Activated T-helper 17 cell treated with anti-CD3 and anti-CD28 coated beads, Interleukin-2, amount 50 U/mL, for 72 hours (primary cell): ENCODE measurements at places on chromosomes 2 and 18.

DNA sequence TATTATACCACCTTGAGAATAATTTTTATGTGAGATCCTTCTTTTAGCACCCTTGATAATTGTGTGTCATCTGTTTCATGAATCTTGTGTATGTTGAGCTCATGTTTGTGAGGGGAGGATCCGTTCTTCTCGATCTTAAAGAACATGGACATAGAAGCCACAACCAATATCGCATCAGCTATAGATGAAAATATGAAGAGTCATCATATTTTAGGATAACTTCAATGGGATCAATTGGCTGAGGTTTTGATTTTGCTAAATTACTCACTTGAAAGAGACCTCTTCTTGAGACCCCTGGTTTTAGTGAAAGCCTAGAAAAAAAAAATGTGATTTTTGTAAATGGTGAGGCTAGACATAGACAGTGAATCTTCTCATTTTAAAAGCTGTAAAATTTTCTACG, 385.3 kb upstream of the NRP2 start:
- no peaks in the 10 kb centered on the region for H3K36me3 ChIP-seq
- no peak overlapping the region for H3K27ac ChIP-seq
- H3K4me1 ChIP-seq = no peaks in the 10 kb centered on the region
- no peak for ATAC-seq
- H3K27me3 ChIP-seq = no peaks in the 10 kb centered on the region

DNA sequence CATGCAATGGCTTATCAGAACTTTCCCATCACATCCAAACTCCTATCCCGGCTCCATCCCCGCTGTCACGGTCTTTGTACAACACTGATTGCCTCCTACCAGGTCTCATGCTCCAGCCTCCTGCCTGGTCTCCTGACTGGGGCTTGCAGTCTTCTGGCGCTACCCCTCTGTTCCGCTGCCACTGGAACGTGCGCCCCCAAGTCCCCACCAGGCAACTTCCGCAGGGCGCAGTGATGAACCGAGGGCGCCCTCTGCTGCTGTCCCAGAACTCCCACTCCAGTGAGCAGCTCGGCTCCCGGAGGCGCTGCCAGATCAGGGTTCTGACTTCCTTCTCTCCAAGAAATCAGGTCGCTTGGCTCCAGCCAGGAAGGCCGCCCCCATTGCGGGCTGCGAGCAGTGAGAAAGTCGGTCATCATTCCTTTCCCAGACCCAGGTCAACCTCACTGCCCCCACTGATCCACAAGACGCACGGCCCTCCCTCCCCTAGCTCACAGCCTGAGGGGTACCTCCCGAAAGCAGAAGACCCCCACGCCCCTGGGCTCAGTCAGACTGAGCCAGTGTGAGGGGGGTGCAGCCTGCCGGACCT, 43.9 kb upstream of the RAB11FIP5 start:
- H3K4me3 ChIP-seq = no peak overlapping the region
- H3K27ac ChIP-seq = no peak overlapping the region
- peak; percentile 70 for ATAC-seq
- H3K4me1 ChIP-seq = no peaks in the 10 kb centered on the region
- no peaks in the 10 kb centered on the region for H3K36me3 ChIP-seq

DNA sequence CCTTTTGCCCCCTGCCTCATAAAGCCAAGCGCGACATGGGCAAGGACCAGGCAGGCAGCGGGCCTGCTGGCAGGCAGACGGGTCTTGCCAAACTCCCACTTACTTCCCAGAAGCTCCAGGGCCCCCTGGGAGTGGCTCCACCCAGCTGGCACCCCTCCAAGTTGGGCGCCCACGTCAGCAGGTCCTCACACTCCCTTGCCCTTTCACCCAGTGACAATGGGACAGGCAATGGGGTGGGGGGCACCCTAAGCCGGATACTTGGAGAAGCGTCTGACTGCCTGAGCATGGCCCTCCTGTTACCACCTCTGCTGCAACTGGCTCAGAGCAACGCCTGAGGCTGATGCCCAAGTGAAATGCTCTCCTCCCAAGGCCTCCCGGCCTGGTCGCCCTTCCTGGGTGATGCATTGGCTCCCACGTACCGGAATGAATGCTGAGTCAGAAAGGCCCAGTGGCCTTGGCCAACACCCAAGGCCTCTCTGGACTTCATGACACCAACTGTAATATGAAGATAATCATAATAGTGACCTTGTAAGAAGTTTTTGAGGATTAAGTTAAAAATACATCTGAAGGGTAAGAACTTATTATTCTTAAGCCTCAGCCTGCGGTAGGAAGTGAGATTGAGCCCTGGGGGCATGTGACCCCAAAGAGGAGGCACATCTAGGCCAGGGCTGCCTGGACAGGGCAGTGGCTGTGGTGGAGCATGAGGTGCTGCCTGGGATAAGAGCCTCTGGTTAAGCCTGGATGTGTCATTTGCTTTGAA, 31.6 kb downstream of the KCNK3 start:
- H3K4me1 ChIP-seq = no peaks in the 10 kb centered on the region
- H3K27me3 ChIP-seq = peaks cover 3% of the 10 kb centered on the region
- H3K4me3 ChIP-seq = no peak overlapping the region
- no peak for ATAC-seq
- no peak overlapping the region for H3K27ac ChIP-seq

DNA sequence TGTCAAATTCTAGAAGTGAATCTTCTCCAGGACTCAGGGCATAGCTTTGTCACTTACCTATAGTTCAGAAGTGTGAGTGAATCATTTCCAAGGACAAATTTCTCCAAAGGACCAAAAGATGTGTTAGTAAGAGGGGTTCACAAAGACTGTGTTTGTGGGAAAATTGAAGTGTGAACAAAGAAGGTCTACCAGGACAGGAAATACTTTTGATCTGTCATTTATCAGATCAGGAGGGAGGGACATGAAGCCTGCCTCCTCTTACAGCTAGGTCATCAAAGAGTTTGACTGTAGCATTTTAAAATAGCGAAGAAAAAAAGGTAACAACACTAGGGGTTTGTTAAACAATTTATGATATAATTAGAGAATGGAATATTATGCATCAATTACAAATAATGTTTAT, 2.0 kb upstream of the CD28 start:
- ATAC-seq = peak; percentile 10
- peak overlapping the region; percentile 97 for H3K4me3 ChIP-seq
- peaks cover 46% of the 10 kb centered on the region for H3K36me3 ChIP-seq
- H3K27ac ChIP-seq = peak overlapping the region; percentile 100

GRCh38 chr2:9144046-9144445, 62.6 kb upstream of the ASAP2 start:
- peaks cover 24% of the 10 kb centered on the region for H3K27me3 ChIP-seq
- no peak overlapping the region for H3K4me3 ChIP-seq
- H3K36me3 ChIP-seq = no peaks in the 10 kb centered on the region
- H3K27ac ChIP-seq = no peak overlapping the region
- ATAC-seq = no peak

- no peaks in the 10 kb centered on the region for H3K36me3 ChIP-seq
- no peak overlapping the region for H3K27ac ChIP-seq
Observed at GRCh38 chr2:30511122-30512083, 64.4 kb downstream of the LCLAT1 start.

DNA sequence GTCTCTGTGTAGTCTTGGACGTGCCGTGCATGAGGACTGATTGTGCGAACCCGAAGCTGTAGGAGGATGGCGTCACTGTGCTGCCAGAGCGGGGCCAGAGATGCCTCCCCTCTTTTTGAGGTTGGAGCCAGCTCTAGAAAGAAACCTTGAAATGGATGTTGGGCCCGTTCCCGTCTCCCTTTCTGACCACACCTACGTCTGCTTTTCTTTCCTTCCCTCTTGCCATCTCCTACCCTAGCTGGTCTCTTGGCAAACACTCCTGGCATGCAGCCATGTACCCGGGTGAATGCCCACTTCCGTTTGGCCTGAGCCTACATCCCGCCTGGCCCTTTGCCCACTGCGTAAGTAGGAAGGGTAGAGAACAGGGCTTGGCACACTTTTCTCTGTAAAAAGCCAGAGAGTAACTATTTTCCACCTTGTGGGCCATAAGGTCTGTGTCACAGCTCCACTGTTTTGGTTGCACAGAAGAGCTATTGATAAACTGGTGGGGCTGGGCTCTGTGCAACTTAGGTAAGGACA, 37.4 kb downstream of the SH3BP4 start:
- no peaks in the 10 kb centered on the region for H3K36me3 ChIP-seq
- H3K4me3 ChIP-seq = no peak overlapping the region
- no peak for ATAC-seq

DNA sequence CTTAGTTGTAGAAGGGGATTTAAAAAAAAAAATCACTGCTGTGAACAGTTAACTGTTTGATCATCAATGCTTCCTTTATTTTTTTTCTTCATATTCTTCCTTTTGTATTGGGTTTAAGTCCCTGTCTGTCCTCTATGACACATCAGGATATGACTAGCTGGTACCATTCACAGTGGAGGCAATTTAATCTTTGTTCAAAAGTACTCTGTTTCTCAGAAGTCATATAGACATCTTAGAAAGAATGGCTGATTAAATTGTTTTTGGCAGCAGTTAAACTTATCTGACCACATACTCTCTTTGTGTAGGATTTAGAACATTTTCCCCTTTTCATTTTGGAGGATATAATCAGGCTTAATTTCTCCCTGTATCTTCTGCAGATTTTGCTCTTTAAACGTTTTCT, 807.8 kb upstream of the CDH2 start:
- H3K27me3 ChIP-seq = no peaks in the 10 kb centered on the region
- no peaks in the 10 kb centered on the region for H3K4me1 ChIP-seq
- H3K27ac ChIP-seq = no peak overlapping the region
- no peak for ATAC-seq

DNA sequence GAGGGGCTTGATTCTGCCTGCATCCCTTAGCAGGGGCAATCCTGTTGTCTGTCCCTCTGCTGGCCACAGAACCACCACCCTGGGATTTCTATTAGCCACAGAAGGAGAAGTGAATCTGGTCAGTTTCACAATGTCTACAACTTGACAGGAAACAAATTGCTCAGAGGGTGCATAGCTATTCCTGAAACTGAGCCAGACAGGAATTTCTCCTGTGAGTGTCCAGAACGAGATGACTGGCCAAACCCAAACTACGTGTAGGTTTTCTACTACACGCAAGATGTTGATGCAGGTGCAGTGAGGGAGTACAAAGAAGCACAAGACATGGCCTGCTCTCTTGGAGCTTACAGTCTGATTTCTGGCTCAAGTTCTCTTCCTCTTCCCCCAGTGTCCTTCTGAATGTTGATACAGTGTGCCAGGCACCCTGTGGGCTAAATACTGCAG, 201.9 kb downstream of the CLIP4 start:
- H3K27ac ChIP-seq = no peak overlapping the region
- H3K36me3 ChIP-seq = no peaks in the 10 kb centered on the region
- H3K4me1 ChIP-seq = peaks cover 15% of the 10 kb centered on the region

DNA sequence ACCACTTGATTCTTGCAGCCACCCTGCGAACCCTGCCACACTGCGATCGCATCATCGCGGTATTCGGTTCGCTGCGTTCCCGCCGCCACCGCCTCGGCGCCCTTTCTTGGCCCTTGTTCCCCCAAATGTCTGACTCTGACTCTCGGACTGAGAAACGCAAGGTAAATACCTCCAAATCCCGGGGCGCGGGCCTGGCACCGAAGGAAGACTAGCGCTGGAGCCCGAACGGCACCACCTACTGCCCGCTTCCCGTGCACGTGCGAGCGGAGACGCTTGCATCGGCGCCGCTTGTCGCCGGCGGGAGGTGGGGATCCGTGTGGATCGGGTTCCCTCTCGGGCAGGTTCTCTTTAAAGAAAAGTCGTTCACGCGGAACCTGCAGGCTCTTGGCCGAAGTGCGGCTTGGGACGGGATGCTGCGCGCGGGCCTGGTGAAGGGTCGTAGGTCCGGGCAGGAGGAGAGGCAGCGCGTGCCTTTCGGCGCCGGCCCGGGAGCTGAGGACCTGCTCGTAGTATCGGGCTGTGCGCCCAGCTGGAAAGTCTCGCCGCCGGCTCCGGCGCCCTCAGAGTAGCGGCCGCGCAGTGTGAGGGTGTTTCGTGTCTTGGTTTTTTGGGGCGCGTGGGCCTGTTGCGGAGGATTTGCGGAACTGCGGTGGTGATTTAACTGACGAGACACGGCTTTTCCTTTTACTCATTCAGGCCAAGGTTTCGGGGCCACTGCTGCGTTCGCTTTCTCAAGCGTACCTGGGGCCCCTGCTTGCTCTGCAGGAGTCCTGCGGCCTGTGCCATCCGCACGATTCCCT, 514 bp downstream of the BCL2L11 start:
- H3K4me3 ChIP-seq = peak overlapping the region; percentile 91
- H3K4me1 ChIP-seq = peaks cover 28% of the 10 kb centered on the region
- H3K27ac ChIP-seq = peak overlapping the region; percentile 88

GRCh38 chr18:68623342-68623741, 91.6 kb downstream of the TMX3 start:
- no peaks in the 10 kb centered on the region for H3K4me1 ChIP-seq
- H3K4me3 ChIP-seq = no peak overlapping the region
- no peak overlapping the region for H3K27ac ChIP-seq
- no peak for ATAC-seq
- no peaks in the 10 kb centered on the region for H3K27me3 ChIP-seq

DNA sequence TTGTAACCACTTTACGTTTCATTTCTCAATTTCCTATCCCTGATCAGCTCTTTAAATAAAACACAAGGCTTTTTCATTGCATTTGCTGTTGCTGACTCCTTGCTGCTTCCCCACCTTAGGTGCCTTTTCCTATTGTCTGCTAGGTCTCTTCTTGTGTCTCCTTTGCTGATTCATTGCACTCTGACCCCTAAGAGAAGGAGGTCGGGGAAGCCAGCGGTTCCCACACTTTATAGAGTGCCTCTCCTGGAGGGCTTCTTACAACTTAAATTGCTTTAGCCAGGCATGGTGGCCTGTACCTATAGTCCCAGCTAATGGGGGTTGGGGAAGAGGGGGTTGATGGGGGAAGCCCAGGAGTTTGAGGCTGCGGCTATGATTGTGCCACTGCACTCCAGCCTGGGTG, 495.0 kb downstream of the DLGAP1 start:
- H3K27me3 ChIP-seq = peaks cover 6% of the 10 kb centered on the region
- H3K4me3 ChIP-seq = no peak overlapping the region
- H3K27ac ChIP-seq = no peak overlapping the region
- ATAC-seq = no peak
- H3K36me3 ChIP-seq = no peaks in the 10 kb centered on the region

DNA sequence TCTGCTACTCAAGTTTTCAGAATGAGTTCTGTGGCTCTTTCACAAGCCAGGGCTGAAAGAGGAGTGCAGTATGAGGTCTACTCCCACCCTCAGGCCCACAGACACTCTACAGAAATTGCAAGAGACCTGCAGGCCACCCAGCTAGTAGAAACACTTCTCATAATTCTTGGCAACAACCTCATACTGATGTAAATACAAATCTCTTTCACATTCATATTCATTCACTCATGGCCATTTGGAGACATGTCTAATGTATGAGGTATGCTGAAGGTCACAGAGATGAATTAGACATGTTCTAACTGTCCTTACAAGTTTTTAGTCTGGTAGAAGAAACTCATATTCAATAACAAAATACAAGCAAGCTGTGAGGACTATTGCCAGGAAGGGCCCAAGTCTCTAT, 83.8 kb upstream of the KLHL29 start:
- H3K36me3 ChIP-seq = no peaks in the 10 kb centered on the region
- peaks cover 30% of the 10 kb centered on the region for H3K27me3 ChIP-seq
- no peak for ATAC-seq
